Motor neuron (in vitro differentiated cells): ENCODE measurements at places on chromosomes 5 and 9.

- ATAC-seq: no peak
Measured at GRCh38 chr5:14417276-14417730, 164.3 kb upstream of the OTULINL start.

GRCh38 chr9:127867356-127868277, 9.9 kb downstream of the AK1 start:
- ATAC-seq: no peak

- ATAC-seq: no peak
Measured at GRCh38 chr5:92605591-92605990, 975.4 kb downstream of the NR2F1-AS1 start.

GRCh38 chr9:133715866-133716563, 22.1 kb downstream of the SARDH start:
- peak; percentile 48 for ATAC-seq

DNA sequence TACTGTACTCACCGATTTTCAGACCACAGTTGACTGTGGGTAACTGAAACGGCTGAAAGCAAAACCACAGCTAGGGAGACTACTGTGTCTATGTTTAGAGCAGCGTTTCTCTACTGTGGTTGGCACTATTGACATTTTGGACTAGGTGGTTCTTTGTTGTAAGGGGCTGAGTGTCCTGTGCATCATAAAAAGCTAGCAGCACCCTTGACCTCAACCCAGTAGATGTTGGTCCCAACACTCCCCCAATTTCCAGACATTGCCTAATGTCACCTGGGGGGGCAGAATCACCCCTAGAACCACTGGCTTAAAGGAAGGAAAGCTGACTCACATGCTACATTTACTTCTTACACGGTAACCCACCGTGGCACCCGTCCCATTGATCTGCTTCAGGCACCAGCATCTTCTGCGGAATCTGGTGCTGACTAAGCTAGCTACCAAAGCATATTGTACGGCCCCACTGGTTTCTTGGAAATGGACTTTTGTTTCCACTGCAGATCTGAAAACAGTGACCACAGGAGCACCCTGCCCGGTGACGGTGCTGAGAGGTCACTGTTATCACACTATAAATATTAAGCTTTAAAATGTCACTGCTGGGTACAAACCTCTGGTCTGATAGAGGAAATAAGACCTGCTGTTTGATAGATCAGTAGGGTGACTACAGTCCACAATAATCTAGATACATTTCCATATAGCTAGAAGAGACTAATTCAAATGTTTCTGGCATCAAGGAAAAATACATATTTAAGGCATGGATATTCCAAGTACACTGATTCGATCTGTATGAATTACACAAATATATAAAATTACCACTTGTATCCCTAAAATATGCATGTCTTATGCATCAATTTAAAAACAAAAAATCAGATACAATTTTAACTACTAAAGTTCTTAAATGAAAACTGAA, 151.4 kb downstream of the HSD17B3 start:
- ATAC-seq: no peak

GRCh38 chr5:165617491-165617890, 2112.1 kb downstream of the MAT2B start:
- no peak for ATAC-seq

DNA sequence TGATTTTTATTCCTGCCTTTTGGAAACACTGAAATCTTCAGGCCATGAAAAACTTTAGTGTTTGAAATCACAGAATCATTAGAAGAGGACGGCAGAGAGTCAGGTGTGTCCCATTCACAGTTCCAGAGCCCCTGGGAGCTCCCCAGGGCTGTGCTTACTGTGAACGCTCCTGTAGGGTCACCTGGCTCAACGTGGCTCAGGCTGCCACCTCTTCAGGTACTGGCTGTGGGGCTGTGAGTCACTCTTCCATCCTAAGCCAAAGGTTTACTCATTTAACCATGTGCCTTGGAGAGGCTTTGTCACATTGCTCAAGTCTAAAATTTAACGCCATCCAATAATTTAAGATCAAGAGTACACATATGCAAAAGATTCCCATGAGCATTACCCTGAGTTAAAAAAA, 50.2 kb upstream of the FSTL4 start:
- no peak for ATAC-seq

DNA sequence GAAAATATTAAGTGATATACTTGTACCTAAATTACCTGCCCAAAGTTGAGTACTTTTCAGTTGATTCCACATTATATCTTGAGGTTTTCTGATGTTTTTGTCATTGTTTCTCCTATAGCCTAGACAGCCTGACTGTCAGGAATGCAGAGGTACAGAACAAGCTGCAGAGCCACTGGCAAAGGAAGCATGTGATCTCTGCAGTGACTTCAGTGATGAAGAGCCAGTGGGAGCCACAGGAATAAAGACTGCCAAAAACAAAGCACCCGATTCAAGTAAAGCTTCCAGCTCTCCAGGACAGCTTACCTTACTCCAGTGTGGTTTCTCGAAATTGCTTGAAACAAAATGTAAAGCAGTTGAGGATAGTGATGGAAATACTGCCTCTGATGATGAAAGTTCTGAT, 96.3 kb downstream of the ERCC6L2 start:
- ATAC-seq: peak; percentile 62

DNA sequence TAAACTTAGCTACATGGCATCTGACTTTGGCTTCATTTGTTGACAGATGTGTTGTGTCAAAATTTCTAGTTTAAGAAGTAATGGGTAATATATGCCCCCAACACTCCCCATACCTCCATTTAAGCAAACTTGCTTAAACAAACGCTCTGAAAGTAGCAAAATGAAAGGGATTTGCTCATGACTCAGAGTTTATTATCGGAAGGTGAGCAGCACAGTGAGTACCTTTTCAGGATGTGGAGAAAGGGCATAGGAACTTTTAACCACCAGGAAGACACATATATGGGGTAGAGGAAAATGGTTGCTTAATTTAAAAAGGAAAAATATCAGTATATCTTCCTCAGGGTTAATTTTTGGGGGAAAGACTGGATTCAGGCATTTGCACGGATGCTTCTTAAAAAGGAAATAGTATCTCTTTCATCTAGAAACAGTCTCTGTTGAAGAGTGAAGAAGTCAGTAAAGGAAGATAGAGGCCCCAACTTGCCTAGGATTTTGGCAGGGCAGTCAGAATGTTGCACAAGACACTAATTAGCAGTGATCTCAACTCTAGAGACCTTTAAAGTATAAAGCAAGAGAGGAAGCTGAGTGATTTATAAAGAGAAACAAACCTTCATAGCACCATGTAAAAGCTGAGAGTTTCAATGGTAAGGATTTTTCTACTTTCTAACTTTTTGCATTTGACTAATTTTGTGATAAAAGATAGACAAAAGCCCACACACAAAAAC, 155.1 kb downstream of the TRIO start:
- no peak for ATAC-seq

- no peak for ATAC-seq
Measured at GRCh38 chr5:14417792-14418765, 163.5 kb upstream of the OTULINL start.

- no peak for ATAC-seq
Measured at GRCh38 chr5:132073231-132074013, at the start of gene CSF2. Gene CSF2, plus strand, starts transcription at chr5:132073789. Its CDS starts 35 bp downstream, at chr5:132073824.

GRCh38 chr5:19767987-19768386, 220.0 kb downstream of the CDH18 start:
- ATAC-seq: no peak

- no peak for ATAC-seq
Measured at GRCh38 chr5:87298692-87299362, 31.1 kb downstream of the RASA1 start.

DNA sequence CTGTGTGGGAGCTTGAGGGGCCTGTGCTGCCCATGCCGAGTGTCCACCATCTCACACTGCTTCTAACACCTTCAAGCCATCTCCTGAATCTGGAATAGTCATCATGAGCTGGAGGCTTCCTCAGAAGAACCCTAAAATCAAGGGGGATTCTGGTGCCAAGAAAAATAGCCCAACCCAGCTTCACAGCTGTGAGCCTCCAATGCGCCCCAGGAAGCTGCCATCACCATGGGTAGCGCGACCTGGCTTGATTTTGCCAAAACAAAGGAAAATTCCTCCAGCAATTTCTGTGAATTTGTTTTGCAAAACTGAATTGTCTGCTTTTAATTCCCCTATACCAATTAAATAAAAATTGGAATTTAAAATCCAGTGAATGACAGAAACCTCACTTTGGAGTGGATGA, 6.2 kb upstream of the TIFAB start:
- no peak for ATAC-seq

GRCh38 chr9:91817493-91818224, 132.4 kb downstream of the ROR2 start:
- ATAC-seq: peak; percentile 79

- peak; percentile 57 for ATAC-seq
Measured at GRCh38 chr9:70438341-70438928, 24.0 kb upstream of the KLF9 start.

- no peak for ATAC-seq
Measured at GRCh38 chr5:123512611-123513461, 859 bp downstream of the CSNK1G3 start.

DNA sequence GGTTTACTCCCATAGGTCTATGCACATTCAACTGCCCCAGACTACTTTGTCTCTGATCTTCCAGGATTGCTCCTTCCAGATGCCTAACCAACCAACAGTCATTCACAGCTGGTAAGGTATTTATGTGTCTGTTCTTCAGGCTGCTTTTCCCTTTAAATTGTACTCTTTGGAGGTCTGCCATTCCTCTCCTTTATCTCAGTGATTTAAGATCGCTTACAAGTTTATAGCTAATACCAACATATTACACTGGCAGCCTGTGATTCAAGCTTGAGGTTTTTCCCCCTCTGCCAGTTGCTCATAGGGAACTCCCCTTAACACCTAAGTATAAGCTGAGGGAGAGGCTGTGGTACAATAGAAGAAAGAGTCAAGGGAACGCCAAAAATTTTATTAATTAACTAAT, 711.7 kb upstream of the EDIL3 start:
- ATAC-seq: no peak

DNA sequence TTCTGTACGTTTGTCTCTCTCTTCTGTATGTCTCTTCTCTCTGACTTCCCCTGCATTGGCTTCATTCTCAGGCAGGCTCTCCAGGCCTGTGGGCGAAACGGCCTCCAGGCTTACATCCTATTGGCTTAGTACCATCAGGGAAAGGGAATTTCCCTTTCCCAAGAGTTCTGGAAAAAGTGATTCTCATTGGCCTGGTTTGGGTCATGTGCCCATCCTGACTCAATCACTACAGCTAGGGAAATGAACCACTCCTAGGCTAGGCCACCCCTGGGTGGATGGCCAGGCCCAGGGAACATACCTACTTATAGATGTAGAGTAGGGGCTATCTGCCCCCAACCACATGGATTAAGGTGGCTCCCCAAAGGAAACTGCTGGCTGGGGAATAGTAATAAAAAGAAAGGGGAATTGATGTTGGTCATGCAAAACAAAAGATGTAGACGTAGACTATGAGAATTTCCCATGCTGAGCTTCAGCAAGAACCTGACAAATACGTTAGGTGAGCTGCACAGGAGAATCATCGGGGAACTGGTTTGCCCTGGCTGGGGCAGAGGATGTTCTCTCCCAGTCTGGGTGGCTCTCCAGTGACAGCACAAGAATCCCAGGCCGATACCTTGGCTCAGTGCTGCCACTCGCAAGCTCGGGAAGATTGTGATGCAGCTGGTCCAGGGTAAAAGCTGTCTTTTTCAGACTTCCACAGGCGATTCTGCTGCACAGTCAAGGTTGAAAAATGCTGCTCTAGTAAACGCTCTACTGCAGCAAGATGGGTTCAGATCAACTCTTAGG, 3.7 kb upstream of the EGR1 start:
- no peak for ATAC-seq

DNA sequence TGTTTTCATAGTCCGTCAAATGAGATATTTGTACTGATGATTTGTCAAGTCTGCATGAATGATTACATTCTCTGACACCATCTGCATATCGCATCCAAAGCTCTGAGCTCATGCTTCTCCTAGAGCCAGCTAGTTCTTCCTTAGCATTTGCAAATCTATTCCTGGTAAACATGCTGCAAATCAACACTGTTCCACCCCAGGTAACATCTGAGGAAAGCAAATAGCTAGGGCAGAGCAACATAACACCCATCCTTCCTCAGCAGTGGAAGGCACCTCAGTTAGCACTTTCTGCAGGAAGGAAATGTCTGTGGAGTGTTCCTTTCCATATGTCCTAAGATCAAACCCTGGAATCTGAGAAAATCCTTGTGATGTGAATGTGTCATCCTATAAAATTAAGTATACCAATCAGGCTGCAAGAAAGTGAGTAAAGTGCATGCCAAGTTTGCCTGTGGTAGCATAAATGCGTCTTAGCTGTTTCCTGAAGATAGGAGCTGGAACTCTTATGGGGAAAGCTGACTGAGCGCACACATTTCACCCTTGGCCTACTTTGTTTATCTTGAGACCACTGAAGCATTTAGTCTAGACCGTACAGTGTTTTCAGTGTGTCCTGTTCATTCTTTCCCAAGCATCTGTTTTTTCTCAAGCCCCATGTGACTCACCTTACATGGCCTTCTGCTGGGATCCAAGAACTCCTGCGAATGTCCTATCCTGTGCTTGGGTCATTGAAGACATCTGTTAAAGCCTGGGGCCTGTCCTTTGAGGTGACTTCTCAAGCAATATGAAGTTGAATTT, 50.9 kb upstream of the STARD4 start:
- peak; percentile 97 for ATAC-seq

DNA sequence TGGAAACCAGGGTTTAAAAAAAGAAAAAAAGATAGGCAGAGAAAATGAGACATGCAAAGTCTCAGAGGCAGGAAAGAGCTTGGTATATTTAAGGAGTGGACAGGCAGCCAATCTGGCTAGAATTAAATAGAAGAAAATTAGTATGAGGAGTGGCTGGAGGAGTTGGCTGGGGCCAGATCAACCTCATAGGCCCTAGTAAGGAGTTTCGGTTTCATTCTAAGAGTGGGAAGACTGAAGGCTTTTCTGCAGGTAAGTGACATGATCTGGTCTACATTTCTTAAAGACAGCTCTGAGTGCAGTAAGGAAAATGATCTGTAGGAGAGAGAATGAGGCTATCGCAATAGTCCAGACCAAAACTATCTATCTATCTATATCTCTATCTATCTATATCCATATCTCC, 27.5 kb downstream of the ADRB2 start:
- ATAC-seq: no peak

DNA sequence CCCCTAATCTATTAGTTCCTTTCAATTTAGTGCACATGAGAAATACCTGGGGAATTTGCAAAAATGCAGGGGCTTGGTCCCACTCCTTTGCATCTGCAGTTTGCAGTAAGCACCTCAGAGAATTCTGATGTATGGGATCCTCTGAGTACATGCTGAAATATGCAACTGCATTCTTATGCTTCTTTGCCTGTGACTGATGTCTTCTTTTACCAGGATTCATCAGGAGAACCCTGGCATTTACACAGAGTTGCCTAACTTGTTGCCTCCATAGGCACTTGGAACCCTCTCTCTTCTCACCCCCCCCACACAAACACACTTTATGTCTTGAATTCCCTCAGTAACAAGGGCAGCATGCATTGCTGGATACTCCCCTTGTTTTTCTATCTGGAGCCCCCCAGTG, 173.1 kb downstream of the KDM4C start:
- no peak for ATAC-seq

DNA sequence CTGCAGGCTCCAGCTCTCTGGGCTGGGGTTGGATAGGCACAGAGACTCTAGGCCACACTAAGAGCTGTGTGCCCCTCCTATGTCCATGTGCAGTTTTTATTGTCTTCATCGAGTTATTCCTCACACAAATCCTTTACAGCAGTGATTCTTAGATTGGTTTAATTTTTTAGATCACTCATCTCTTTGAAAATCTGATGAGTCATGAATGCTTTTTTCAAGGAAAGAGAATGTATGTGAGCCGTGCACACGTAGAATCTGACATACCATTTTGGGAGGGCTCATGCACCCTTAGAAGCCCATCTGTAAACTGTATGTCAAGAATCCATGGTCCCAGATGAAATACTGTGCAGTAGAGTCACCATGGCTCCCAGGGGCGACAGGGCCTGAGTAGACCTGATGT, 100.7 kb upstream of the S1PR3 start:
- no peak for ATAC-seq

- ATAC-seq: no peak
Measured at GRCh38 chr5:129973716-129974426, 69.6 kb downstream of the CHSY3 start.
